Activated naive CD8-positive, alpha-beta T cell treated with anti-CD3 and anti-CD28 coated beads, Interleukin-2, amount 10 ng/mL, durations not matched to agents 7 days and 5 days (primary cell): ENCODE measurements at places on chromosomes 5 and 9. TPM values are rescaled to one million over a fixed set of nuclear protein-coding genes. Genes with fewer than 3 reads are reported as not detected.

GRCh38 chr5:33789567-33789957 is 102.2 kb downstream of the ADAMTS12 start:
- no peak for DNase-seq

DNA sequence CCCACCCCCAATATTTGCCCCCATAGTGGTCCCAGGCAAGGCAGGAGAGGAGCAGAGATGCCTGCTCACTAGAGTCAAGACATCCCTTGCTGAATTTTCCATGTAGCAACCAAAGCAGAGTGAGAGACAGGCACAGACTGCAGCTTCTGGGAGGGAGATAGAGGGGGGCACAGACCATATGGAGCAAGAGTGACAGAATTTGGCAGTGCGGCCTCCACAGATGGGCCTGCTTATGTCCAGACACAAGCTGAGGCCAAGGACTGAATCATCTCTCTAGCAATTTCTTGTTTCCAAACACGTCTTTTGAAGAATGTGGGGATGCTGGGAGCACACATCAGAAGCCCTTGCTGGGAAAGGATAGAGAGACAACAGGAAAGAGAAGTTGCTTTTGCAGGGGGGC is 53.0 kb upstream of the ALDH1B1 start:
- DNase-seq, result no peak

- no peak for DNase-seq
Measured at GRCh38 chr5:146697211-146697610, 181.2 kb upstream of the GPR151 start.

GRCh38 chr9:32677931-32678330 is 42.5 kb upstream of the TAF1L start:
- DNase-seq, result no peak

Gene HTR1A
- not detected for total RNA-seq

DNA sequence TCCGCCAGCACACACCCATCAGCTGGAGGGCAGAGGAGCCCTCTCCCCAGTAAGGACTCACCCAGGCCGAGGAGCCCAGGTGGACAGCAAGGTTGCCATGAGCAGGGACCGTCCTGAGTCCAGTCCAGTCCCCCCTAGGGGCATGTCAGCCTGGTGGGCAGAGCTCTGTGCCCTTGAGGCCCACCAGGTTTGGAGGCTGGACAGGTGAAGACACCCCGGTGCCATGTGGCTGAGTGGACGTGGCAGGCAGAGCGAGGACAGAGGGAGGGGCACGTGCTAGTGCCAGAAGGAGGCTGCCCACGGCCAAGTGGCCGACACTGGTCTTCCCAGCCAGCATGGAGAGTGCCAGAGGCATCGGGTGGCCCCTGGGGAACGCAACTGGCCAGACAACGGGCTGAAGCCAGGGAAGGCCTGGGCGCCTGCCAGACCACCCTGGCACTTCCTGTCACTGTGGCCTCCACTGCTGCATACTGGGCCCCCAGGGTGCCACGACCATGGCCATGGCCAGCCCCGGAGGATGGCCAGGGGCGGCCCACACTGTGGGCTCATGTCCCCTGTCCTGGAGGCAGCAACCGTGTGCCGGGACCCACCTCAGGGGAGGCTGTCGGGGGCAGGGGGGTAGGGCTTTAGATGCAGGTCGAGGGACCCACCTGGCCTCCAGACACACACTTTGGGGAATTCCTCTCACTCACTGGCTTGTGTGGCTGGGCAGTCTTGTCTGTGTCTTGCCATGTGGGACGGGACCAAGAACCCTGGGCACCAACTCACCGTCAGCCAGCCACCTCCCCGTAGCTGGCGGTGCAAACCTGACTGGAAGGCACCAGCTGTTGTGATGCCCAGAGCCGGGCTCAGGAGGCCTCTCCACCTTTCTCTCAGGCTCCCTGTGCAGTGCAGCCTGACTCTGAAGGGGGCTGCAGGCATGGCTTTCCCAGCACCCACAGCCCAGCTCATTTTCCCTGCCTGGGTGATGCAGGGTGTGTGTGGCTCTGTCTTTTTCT is 42.3 kb upstream of the LPCAT1 start:
- DNase-seq, result no peak

GRCh38 chr9:84778570-84778969 is 109.0 kb downstream of the NTRK2 start:
- no peak for DNase-seq

Gene SVEP1
- not detected for total RNA-seq

- DNase-seq, result no peak
Measured at GRCh38 chr5:104186100-104186499, 623.5 kb upstream of the NUDT12 start.

Gene SOX30
- 0.09 TPM for total RNA-seq

DNA sequence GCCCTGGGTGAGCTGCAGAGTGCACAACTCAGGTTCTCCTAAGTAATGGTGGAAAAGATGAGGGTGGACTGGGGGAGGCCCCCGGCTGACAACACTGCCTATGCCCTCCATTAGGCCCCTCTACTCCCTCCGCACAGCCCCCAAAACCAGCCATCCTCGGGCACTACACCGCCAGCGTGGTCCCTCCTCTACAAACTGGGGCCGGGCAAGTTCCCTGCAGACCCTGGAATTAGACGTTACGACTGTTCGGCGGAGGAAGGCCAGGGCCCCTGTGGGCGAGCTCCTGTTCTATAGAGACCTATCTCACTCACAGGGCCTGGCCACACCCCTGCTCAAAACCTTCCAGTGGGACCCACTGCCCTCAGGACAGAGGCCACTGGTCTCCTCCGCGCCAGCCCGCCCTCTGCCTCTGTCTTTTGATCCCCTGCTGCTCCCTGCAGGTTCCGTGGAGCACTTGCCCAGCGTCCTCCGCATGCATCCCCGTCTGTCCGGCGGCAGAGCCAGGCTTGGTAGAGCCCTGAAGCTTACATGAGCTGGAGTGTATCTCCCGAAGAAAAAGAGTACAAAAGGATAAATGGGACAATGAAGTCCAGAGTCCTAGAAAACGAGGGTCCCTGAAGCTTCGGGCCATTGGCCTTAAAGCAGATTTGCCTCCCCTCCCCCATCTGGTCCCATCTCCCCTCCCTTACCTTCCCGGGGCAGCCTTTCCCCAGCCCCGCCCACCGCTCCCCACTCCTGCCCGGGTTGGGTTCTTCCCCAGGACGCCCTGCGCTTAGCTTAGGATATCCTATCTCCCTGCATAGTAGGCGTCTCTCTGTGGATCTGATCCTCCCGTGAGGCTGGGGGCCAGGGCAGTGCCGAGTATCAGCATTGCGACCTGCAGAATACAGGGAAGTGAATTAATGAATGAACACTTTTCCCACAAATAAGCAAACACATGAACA is 71.3 kb downstream of the HRH2 start:
- no peak for DNase-seq
